Astrocyte (in vitro differentiated cells and primary cell): ENCODE measurements at places on chromosomes 12 and 14. TPM values are rescaled to one million over a fixed set of nuclear protein-coding genes. Genes with fewer than 3 reads are reported as not detected.

GRCh38 chr12:75259143-75259542, 49.5 kb upstream of the KCNC2 start:
- DNase-seq, result no peak
- H3K36me3 ChIP-seq, result no peaks in the 10 kb centered on the region
- H3K4me3 ChIP-seq, result no peak overlapping the region
- H3K27me3 ChIP-seq, result no peaks in the 10 kb centered on the region

DNA sequence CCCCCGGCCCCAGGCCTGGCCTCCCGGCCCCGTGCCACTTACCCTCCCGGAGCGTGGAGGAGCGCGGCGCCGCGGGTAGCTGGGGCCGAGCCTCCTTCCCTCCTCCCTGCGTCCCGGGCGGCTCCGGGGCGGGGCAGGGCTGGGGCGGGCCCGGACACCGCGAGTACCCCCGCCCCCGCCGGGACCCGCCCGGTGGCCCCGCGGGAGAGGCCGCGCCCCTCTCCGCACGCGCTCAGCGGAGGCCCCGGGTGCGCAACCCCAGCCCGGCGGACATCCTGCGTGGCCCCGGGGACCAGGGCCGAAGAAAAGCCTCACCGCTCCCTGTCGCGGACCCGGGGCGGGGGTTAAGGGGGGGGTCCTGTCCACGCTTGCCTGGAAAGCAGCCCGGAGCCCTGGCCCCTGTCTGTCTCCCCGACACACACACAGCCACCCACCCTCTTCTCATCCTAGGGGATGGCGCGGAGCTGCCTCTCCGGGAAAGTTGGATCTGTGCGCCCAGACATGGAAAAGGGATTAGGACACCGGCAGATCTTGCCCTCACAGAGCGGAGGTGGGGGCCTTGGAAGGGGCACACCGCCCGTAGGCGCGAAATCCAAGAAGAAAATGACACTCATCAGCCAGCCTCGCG, at the start of gene SYNE3:
TSS of gene SYNE3 (minus strand) at position 97 of the 628 bp plus-strand sequence. CDS start 40,829 bp downstream, outside the sequence.
- H3K27me3 ChIP-seq, result no peaks in the 10 kb centered on the region
- H3K36me3 ChIP-seq, result no peaks in the 10 kb centered on the region
- no peak for DNase-seq
- no peak within 1 kb of the TSS for H3K27ac ChIP-seq
- peaks cover 49% of the 10 kb centered on the region for H3K4me1 ChIP-seq

- H3K27me3 ChIP-seq, result no peaks in the 10 kb centered on the region
- no peak overlapping the region for H3K27ac ChIP-seq
- H3K36me3 ChIP-seq, result no peaks in the 10 kb centered on the region
These were observed 26.4 kb upstream of the BATF start for GRCh38 chr14:75495882-75496281.

DNA sequence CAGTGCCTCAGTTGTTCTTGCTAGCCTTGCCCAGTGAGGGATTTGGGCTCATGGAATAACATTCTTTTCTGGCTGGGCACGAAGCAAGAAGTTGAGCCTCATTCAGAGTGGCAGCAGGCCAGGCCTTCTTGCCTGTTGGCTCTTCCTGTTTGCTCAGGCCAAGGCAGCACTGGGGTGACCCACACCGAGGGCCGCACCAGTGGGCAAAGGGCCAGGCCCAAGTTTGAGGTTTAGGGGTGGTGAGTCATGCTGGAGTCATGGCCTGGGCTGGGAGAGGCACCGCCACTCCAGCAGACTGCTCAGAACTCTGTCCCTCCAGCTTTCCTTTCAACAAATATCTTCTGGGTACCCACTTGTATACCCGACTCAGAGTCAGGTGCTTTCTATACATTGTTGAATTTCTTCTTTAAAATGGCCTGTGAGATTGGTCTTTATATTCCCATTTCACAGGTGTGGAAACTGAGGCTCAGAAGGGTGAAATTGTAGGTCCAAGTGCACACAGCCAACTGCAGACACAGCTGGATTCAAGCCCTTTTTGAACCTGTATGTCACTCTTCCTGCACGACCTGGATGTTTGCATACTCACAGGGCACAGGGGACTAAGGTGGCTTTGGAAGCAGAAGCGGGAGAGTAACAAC, 279.4 kb downstream of the FOXN3 start:
- H3K27me3 ChIP-seq, result peaks cover 4% of the 10 kb centered on the region
- peaks cover 16% of the 10 kb centered on the region for H3K4me1 ChIP-seq
- H3K36me3 ChIP-seq, result no peaks in the 10 kb centered on the region
- no peak overlapping the region for H3K27ac ChIP-seq

The CPNE6 gene
- total RNA-seq, result not detected in 2 replicates

The ERBB3 gene
- 2.6 and 3.8 TPM in 2 replicates for total RNA-seq
